Activated naive CD8-positive, alpha-beta T cell treated with anti-CD3 and anti-CD28 coated beads, Interleukin-2, amount 50 U/mL, for 24 hours (primary cell): ENCODE measurements at places on chromosomes 7 and 10.

GRCh38 chr7:133044722-133045473 is 37.0 kb downstream of the CHCHD3 start:
- DNase-seq = no peak

- peak; percentile 42 for DNase-seq
Measured at GRCh38 chr7:106114716-106115383, 2.7 kb upstream of the SYPL1 start.

DNA sequence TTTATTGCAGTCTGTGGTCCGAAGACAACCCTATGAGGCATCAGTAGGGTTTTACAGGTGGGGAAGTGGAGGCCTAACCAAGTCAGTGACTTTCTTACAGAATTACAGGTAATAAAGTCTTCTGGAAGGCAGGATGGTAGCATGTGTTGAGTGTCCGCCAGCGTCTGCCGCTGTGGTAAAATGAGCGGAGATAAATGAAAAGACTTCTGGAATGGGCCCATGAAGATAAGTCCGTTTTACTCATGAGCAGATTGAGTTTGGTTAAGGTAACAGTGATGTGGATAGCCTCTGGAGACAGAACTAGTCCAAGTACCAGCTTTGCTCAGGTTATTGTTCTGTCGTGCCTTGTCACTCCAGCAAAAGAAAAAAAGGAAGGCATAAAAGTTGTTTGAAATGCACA is 966 bp downstream of the FBH1 start:
- no peak for DNase-seq

DNA sequence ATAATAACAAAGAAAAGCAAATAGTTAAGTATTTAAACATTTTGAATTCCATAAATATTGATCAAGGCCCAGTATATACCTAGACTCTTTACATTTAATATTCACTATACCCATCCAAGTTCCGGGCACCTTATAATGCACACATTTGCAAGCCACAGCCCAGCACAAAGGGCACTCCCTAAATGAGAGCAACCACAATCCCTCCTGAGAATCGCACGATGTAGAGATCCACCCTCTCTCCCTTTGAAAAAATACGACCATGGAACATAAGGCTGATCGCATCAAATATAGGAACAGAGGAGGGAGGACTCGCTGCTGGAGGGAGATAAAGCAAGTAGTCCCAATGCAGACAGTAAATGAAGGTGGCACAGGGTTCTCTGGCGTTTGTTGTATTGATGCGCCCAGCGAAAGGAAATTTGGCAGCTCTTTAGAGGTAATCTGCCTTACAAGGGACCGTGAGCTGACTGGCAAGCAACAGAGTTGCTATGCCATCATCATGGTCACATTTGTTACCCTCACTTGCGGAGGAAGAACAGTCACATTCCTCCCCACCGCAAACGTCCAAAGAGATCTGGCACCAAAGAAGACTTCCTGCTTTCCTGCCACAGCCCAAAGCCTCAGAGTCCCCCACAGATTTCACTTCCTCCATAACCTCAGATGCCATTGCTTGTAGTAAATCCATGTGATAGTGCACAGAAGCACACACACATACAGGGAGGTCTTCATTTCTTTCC is 16.1 kb upstream of the TAS2R40 start:
- peak; percentile 25 for DNase-seq

GRCh38 chr10:68562661-68563570 is 2.8 kb downstream of the TET1 start:
- DNase-seq = no peak
